GM23248 (cell line): ENCODE measurements at places on chromosomes 3 and 15.
A peak's percentile ranks its signal among the peaks of the same experiment; 100 is the strongest.

DNA sequence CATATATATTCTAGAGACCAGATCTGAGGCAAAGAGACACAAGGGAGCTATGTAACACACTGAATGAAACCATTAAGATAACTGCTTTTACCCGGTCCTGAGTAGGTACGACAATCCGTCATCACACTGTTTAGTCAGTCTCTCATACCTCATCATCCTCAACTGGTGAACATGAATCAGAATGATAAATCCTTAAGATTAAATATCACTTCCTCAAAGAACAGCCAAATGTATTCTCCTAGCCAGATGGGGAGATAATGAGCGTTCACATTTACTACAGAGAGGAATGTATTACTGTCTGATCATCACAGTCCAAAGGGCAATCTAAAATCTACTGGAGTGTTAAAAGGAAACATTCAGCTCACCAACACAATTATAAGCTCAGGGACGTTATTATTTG lies 319.4 kb upstream of the STAC start:
- H3K4me1 ChIP-seq = 0 out of 2 replicates have a peak, but pooled peaks cover 7% of the 10 kb centered on the region
- DNase-seq = peak; percentile 27
- no peak overlapping the region for H3K4me3 ChIP-seq
- H3K36me3 ChIP-seq = no peaks in the 10 kb centered on the region
- no peak overlapping the region for H3K27ac ChIP-seq

DNA sequence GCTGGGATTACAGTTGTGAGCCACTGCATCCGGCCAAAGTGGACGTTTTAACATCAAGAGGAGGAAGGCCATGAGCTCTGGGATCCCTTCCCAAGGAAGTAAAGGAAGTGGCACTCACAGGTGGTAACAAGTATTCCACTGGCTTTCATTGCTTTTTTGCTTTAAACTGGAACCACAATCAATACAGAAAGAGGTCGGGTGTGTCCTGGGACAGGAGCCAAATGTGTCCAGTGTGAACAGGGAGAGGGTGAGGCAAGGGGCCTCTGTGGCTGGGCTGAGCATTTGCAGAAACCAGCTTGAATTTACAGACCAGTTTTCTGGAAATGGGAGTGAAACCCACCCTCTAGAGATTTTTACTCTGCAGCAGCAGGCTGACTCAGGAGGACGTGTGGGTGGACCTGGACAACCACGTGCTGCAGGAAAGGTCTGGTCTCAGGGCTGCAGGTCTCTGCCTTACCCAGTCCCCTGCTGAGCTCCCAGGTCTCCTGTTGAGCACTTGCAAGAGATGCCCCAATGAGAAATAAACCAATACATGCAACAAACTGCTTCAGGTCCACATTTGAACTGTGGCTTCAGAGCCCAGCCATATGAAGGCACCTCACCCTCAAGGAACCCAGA lies 42.8 kb upstream of the TMEM115 start:
- H3K27ac ChIP-seq = no peak overlapping the region
- H3K4me3 ChIP-seq = no peak overlapping the region
- H3K27me3 ChIP-seq = peaks cover 10% of the 10 kb centered on the region
- no peak for DNase-seq

- no peak overlapping the region for H3K27ac ChIP-seq
- no peak overlapping the region for H3K4me3 ChIP-seq
- DNase-seq = peak; percentile 53
- no peaks in the 10 kb centered on the region for H3K36me3 ChIP-seq
Observed at GRCh38 chr3:189629803-189630455, 1.3 kb upstream of the TP63 start.

GRCh38 chr15:60370105-60370868 lies 27.5 kb downstream of the ANXA2 start:
- H3K4me3 ChIP-seq = peak overlapping the region; percentile 38
- DNase-seq = peak; percentile 76
- peak overlapping the region; percentile 100 for H3K27ac ChIP-seq
- H3K36me3 ChIP-seq = peaks cover 53% of the 10 kb centered on the region

- no peaks in the 10 kb centered on the region for H3K4me1 ChIP-seq
- no peak overlapping the region for H3K4me3 ChIP-seq
- H3K27ac ChIP-seq = no peak overlapping the region
- no peak for DNase-seq
Observed at GRCh38 chr3:148873977-148874376, 8.9 kb downstream of the CPA3 start.

DNA sequence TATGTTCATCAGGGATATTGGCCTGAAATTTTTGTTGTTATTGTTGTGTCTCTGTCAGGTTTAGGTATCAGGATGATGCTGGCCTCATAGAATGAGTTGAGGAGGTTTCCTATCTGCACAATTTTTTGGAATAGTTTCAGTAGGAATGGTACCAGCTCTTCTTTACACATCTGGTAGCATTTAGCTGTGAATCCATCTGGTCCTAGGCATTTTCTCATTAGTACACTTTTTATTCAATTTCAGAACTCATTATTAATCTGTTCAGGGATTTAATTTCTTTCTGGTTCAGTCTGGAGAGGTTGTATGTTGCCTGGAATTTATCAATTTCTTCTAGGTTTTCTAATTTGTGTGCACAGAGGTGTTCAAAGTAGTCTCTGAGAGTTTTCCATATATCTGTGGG lies 57.0 kb downstream of the STRIT1 start:
- H3K27ac ChIP-seq = no peak overlapping the region
- DNase-seq = no peak
- no peaks in the 10 kb centered on the region for H3K36me3 ChIP-seq
- H3K4me1 ChIP-seq = peaks cover 32% of the 10 kb centered on the region

GRCh38 chr15:86076468-86076867 lies 3.2 kb upstream of the AGBL1 start:
- no peak overlapping the region for H3K27ac ChIP-seq
- no peaks in the 10 kb centered on the region for H3K4me1 ChIP-seq
- no peak for DNase-seq
- H3K27me3 ChIP-seq = no peaks in the 10 kb centered on the region
- no peak overlapping the region for H3K4me3 ChIP-seq
- no peaks in the 10 kb centered on the region for H3K36me3 ChIP-seq

DNA sequence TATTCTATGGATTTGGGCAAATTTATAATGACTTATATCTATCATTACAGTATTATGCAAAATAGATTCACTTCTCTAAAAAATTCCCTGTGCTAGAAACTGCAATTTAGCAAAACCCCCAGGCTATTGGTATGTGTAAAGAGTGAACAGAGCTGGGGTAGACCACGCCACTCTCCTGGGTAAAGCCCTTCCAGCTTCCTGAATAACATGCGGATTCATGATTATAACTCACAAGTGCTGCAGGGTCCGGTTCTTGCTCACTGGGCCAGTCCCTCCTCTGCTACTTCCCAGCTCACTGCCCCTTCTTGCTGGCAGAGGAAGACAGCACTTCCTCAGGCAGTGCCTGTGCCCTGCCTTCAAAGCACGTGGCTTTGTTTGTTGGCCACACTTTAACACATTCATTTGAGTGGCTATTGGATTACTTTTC lies 4.1 kb downstream of the CD80 start:
- DNase-seq = no peak
- no peaks in the 10 kb centered on the region for H3K4me1 ChIP-seq
- H3K27me3 ChIP-seq = no peaks in the 10 kb centered on the region
- no peak overlapping the region for H3K27ac ChIP-seq
- no peaks in the 10 kb centered on the region for H3K36me3 ChIP-seq
- H3K4me3 ChIP-seq = no peak overlapping the region

- peak overlapping the region; percentile 99 for H3K27ac ChIP-seq
- H3K27me3 ChIP-seq = no peaks in the 10 kb centered on the region
- peaks cover 27% of the 10 kb centered on the region for H3K36me3 ChIP-seq
- peak overlapping the region; percentile 47 for H3K4me3 ChIP-seq
Observed at GRCh38 chr3:70982700-70983140, 600.8 kb downstream of the FOXP1 start.

- H3K4me1 ChIP-seq = no peaks in the 10 kb centered on the region
- H3K4me3 ChIP-seq = no peak overlapping the region
- no peaks in the 10 kb centered on the region for H3K36me3 ChIP-seq
- DNase-seq = no peak
Observed at GRCh38 chr15:80445300-80446041, 41.3 kb downstream of the ARNT2 start.
